ENCODE measurements at places on chromosomes 12 and 14.
A peak's percentile ranks its signal among the peaks of the same experiment; 100 is the strongest.

- no peak for DNase-seq
Observed at GRCh38 chr14:101757839-101758211, 3.7 kb upstream of the PPP2R5C start.

DNA sequence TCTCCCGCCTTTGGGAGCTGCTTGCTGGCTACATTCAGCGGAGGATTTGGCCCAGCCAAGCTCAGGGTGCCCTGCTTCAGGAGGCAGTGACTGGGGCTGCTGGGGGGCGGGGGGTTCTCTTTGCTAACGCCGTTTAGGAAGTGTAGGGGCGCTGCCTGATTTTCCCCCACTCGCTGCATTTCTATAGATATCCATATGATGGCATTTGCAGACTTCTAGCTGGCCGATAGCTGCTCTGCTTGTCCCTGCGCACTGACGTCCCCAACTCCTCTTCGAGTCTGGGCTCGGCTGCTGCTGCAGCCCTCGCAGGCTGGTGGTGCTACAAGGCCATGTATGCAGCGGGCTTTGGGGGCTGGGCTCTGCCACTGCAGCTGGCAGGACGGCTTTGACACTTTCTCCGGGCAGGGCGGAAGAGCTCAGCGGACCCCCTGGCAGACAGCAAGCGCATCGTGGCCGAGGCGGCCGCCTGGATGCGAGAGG is 3.1 kb downstream of the LRFN5 start:
- DNase-seq = peak; percentile 88

GRCh38 chr12:10354071-10354470 is 35.8 kb downstream of the KLRK1 start:
- DNase-seq = no peak

DNA sequence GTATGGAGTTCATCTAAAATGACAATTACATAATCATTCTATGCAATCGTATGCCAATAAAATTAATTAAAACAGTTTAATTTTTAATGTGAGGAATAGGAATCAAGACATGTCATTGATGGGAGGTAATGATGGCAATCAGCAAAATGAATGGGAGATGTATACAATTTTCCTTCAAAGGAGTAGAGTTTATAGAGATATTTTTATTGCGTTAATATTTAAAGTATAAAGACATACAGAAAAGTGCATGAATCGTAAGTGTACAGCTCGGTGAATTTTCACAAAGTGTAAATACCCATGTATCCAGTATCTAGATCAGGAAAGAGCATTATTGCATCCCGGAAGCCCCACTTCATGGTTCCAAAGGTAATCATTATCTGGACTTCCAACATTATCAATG is 1.2 kb downstream of the MIPOL1 start:
- no peak for DNase-seq

- no peak for DNase-seq
Observed at GRCh38 chr12:90519285-90519684, 435.7 kb downstream of the CCER1 start.

DNA sequence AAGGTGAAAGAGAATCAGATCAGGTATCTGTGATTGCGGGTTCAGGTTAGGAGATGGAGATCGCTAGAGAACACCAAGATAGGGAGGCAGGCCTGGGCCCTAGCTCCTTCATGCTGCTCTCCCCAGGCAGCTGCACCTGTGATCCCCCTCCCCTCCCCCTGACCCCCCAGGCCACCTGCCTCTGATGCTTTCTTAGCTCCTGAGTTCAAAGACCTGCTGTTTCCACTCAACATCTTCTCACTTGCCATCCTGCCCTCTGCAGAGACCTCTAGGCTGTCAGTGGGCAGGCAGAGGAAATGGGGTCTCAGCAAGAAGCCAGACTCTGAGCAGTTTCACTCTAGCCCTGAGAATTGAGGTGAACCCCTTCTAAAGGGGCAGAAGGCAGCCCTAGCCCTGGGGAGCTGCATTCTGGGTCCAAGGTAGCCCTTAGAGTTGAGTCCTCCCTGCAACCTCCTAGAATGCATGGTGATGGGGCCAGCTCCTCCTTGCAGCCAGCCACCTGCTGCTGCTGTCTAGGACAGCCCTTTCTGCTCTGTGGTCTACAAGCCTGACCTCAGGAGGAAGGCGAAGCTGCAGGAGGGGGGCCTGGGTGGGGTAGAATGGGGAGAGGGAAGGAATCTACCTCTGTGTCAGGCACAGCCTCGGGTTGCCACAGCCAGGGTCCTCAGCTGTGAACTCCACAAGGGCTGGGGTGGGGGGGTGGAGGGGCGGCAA is 6.4 kb upstream of the SLC48A1 start:
- no peak for DNase-seq

DNA sequence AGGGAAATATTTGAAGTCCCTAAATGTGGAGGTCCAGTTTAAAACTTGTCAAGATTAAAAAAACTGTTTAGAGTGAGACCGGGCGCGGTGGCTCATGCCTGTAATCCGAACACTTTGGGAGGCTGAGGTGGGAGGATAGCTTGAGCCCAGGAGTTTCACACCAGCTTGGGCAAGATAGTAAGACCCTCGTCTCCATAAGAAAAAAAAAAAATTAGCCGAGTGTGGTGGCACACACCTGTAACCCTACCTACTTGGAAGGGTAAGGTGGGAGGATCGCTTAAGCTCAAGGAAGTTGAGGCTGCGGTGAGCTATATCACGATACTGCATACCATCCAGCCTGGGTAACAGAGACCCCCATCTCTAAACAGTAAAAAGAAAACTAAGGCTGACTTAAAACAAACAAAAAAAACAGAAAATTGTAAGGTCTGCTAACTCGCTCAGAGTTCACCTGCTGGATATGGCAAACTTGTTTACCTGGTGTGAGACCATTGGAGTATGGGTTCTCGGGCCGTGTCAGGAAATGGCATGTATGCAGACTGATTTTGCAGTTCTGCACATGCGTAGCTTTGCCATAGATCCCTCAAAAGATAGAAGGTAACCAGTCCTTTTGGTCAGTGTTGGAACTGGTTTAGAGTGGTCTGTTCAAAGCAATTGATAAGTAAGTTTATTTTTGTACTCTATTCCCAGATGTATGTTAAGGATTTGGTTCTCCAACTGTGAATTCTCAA is 2.1 kb downstream of the RNF10 start:
- DNase-seq = peak; percentile 13

DNA sequence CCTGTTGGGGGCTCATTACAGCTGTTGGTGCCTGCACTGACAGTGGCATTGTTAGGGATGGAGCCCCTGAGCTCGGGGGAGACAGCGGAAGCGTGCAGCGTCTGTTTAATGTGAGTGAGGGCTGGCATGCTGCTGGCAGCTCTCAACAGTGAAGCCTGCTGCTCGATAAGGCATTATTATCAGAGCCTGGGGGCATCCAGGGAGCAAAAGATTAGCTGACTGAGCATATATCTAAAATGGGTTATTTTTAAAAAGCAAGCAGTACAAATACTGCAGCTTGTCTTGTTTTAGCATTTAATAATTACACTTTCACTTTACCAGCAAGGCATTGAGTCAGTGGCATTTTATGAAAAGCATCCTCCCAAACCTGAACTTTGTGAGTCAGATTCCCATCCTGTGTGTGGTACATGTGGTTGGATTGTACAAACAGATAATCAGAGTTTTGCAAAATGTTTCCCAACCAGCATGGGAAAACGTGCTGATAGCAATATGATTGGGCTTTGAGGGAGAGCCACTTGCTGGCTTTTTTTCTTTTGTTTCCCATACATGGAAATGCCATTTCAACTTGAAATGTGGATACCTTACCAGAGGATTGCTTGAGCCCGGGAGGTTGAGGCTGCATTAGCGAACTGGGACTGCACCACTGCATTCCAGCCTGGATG is 150.8 kb downstream of the PRKCH start:
- no peak for DNase-seq

DNA sequence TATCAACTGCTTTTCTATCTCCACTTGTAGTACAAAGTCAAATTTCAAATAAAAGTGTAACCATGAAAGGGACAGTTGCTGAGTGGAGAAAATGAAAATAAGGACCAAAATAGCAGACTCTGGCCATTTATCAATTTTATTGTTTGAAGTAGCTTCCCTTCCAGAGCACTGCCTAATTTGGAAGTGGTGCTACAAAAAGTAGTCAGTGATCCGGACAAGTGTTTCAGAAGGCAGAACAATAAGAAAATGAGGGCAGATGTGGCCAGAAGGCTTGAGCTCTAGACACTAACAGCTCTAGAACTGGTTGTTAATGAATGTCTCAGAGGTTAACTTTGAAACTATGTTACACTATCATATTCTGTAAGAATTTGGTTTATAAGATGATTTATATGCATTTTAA is 48.9 kb downstream of the ABCC9 start:
- DNase-seq = no peak

DNA sequence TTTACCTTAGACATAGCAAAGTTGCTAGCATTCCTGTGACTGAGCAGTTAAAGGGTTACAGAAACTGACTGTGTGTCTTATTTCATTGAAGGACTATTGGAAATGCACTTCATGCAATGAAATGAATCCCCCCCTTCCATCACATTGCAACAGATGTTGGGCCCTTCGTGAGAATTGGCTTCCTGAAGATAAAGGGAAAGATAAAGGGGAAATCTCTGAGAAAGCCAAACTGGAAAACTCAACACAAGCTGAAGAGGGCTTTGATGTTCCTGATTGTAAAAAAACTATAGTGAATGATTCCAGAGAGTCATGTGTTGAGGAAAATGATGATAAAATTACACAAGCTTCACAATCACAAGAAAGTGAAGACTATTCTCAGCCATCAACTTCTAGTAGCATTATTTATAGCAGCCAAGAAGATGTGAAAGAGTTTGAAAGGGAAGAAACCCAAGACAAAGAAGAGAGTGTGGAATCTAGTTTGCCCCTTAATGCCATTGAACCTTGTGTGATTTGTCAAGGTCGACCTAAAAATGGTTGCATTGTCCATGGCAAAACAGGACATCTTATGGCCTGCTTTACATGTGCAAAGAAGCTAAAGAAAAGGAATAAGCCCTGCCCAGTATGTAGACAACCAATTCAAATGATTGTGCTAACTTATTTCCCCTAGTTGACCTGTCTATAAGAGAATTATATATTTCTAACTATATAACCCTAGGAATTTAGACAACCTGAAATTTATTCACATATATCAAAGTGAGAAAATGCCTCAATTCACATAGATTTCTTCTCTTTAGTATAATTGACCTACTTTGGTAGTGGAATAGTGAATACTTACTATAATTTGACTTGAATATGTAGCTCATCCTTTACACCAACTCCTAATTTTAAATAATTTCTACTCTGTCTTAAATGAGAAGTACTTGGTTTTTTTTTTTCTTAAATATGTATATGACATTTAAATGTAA is 31.5 kb downstream of the MDM2 start:
- no peak for DNase-seq

DNA sequence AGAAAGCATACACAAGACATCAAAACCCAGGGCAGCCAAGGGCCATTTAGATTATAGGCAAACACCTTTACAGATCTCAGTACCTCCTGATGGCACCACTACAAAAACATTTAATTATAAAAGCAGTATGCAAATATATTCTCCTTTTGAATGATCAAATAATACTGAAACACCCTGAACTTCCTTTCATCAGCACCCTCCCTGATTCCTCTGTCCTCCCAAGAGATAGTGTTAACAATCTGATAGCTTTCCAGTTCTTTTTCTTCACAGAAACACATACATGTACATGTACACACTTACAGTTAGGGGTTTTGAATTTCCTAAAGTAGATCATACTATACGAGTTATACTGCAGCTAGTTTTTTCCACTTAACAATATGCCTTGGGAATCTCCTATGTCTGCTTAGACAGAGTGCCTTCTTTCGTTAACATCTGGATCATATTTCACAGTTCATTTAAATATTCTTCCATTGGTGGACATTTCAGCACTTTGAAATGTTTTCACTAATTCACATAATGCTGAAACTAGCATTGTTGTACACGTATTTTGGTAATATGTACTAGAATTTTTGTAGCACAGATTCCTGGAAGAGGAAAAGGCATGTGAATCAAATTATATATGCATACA is 35.2 kb downstream of the TDG start:
- no peak for DNase-seq

DNA sequence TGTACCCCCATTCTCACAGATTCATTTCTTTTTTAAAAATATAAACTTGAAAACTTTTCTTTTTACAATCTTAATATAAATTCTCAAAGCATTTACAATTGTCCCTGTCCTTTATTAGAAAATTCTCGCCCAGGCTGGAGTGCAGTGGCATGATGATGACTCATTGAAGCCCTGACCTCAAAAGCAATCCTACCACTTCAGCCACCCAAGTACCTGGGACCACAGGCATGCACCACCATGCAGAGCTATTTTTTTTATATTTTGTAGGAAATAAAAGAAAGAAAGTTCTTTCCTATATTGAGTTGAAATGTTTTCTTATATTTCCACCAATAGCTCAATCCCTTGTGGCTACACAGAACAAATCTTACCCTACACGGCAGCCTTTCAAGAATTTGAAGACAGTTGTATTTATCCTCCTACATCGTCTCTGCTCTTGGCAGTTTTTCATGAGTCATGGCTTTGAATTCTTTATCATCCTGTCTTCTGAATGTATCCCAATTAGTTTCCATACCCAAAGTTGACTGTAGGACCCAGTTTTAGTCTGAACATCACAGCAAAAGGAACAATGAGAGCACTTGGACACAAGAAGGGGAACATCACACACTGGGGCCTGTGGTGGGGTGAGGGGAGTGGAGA is 52.4 kb downstream of the SYT1 start:
- no peak for DNase-seq

DNA sequence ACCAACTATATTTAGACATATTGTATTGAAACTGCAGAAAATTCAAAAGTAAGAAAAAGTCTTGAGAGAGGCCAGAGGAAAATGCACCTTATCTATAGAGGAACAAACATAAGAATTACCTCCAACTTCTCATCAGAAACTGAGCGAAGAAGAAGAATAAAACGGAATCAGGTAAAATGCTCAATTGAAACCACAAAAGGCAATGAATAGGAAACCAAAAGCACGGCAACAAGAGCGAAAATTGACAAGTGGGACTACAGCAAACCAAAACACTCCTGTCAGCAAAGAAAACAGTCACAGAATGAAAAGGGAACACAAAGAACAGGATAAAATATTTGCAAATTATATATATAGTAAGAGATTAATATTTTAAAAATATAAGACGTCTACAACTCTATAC is 61.9 kb upstream of the PARP11 start:
- no peak for DNase-seq

DNA sequence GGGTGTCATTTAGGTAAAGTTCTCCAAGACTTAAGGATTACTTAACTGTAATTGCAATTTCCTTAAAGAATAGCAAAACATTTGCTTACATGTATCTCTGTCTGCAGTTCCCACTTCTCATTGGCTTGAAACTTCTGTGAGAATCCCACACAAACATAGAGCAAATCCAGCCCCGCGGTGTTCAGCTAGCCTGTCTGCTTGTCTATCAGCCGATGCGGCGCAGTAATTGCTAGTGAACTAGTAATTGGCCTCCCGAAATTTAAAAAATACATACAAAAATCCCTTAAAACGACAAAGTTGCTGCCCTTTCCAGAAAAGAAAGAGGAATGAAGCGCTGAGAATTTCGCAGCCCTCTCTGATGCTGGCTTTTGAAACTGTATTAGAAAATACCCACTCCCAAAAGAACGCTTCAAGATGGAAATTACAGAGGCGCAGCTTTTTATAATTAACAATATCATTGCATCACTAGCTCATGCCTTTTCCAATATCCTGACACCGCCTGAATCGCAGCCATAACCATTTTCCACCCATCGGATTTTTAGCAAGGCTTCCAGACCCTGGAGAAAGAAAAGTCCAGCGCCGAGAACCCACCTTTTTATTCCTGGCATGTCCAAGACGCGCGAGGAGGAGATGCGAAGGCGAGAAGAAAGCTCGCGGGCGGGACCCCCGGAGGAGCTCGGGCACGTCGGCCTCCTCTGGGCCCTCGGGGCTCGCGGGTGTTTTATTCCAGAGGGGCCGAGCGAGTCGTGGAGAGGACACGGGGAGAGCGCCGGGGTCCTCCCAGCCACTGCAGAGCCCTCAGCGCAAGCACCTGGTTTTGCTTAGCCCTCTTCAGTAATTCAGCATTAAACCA is 646 bp downstream of the FBLN5 start:
- peak; percentile 34 for DNase-seq

All from ELF-1 (cell line).